ENCODE measurements at places on chromosomes 3 and 15.
A peak's percentile ranks its signal among the peaks of the same experiment; 100 is the strongest.

DNA sequence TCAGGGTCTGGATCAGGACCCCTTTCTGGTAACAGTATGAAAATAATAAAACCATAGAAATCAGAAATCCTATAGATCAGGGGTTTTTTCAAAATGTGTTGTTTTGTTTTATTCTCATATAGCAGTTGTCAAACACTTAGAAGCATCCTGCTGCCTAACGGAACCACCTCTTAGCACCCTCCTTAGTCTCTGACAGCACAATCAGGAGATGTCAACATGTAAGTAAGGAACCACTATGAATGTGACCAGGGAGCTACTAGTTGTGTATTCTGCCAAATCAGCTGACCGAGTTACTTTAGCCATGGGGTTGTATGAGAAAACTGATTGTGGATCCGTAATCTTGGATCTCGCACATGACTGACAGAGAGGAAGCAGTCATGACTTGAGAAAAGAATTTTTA, 22.2 kb downstream of the CCDC39 start:
- no peak for DNase-seq

DNA sequence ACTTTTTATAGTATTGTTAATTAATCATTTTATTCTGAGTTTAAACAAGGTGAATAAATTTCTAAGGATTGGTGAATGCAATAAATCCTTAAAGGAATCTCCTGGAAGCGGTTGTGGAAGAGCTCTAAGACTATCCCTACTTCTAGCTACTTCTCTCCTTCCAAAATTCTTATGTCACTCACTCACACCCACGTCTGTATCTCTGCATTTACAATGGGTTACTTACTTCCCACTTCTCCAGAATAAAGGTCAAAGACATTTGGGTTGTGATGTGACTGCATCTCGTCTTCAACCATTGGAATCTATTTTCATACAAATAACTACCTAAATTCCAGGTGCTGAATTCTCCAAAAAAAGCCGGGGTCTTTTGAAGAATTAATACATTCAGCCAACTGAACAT, 234.2 kb upstream of the MDFIC2 start:
- no peak for DNase-seq

- no peak for DNase-seq
Measured at GRCh38 chr3:193783166-193783896, 190.3 kb downstream of the OPA1 start.

DNA sequence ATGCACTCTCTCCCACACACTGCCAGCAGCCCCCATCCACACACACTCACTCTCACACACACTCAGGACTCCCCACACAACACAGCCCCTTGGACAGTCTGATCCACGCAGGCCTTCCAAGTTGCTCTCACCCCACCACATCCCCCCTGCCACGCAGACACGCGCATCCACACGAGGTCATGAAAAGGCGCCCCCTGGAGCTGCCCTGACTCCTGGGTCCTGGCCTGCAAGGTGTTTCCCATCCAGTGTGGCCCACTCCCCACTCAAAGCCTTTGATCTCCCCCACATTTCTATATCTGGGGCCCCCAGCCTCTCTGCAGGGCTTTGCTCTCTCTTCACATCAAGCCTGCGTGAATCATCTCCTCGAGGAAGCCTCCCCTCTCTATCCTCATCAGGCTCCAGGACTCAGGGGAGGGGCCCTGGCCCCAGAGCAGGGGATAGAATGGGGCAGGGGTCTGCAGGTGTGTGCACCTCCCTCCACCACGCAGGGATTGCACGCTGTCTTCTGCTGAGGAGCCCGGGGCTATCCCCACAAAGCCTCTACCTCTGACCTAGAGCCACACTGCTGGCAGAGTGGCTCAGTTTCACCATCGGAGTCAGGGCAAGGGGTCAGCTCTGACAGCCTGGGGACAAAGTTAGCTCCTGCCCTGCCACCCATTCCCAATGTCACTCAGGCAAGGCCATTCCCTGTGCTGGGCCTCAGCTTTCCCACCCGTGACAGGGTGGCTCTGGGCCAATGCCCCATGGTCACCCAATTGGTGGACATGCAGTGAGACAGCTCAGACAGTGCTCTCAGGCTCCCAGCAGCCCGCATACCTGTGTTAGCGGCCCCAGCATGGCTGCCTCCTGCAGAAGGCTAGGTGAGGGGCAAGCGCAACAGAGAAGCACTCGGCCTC, 6.4 kb downstream of the MYL3 start:
- DNase-seq, result no peak

DNA sequence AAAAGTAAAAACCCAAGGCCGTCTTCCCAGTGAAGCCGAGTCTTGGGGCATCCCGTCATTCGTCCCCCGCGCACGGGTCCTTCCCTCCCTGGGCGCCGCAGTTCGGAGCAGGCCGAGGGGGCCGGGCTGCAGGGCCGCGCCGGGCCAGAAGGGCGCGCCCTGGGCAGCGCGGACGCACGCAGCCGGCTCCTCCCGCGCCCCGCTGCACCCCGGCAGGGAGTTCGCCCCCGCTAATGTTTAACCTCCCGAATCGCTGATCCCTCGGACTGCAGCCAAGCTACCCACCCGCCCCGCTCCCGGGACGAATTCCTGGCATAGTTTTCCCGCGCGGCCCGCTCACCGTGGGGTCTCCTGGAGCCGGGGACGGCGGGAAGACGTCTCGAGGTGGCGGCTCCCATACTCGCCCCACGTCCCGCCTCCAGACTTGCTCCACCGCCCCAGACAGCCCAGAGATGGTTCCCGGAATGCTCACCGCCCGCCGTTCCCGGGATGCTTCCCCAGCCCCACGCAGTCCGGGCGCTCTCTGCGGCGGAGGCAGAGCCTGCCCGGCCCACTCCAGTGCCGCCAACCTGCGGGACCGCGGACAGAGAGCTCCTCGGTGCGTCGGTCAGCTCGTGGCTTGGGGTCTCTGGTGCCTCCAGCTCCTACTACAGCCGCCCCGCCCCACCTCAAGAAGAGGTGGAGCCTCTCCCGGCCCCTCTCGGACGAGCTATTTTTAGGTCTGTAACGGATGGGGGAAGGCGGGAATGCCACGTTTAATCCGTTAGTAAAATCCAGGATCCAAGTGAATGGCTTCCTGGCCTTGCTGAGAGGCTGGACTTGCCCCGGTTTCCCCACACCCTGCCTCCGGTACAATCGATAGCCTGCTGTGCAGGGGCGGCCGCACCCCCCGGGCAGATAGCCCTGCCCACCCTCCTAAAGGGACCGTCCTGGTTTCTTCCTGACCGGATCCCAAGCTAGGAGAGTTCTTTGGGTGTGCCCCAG, at the start of gene DZIP1L:
DZIP1L (minus strand) TSS at position 621 of the 984 bp plus-strand sequence. CDS start 11,637 bp downstream, outside the sequence.
- DNase-seq, result peak; percentile 58

DNA sequence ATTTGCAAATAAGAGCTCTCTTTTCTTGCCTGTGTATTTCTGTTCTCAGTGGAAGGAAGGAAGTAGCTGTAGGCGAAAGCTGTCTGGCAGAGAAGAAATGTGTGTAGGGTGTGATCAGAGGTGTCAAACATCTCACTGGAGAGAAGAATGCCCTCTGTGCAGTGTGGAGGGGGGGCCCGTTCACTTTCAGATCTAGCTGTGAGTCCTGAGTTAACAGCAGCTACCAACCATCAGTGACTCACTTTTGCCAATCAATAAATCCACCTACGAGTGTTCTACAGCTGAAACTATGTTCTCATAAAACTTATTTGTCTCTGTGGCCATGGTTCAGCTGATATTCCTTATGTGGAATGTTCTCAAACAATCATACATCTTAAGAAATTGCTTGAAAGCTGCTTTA, 103.7 kb downstream of the FRMD4B start:
- no peak for DNase-seq

DNA sequence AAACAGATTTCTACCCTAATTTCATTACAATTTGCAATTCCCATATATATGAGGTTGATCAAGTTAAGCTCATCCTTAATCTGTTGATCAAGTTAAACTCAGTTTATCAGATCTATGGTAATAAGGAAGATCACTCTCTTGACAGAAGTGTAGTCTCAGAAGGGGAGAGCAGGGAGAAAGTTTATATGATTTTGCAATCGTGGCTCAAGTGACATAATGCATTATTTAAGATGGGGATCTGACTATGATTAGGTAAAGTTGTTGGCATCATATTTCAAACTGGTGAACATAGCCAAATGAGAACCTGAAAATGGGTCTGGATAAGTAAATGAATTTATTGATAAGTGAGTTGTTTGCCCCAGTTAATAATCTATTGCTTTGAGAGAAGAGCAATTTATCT, 995.3 kb downstream of the OTOL1 start:
- DNase-seq, result no peak

GRCh38 chr15:100932676-100933348, 13.7 kb downstream of the LRRK1 start:
- no peak for DNase-seq

DNA sequence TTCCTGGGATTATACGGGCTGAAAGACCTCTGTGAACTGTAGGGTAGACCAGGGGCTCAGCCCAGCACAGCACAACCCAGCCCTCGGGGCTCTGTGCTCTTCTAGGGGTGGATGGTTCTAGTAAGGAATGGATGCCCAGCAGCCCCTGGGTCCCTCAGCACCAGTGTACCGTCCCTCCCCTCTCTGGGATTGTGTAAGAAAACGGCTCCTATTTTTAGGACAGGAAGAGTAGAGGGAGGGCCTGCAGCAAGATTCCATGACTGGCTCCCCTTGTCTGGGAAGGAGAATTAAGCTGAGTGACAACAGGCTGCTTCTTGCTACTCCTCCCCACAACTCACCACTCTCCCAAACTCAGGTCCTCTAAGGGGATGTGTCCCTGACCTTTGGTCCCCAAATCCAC, 270.8 kb upstream of the TOPAZ1 start:
- DNase-seq, result no peak

All from NCI-H2171 (cell line).